HL-60 (cell line): ENCODE measurements at places on chromosomes 12 and 14.
A peak's percentile ranks its signal among the peaks of the same experiment; 100 is the strongest.

- DNase-seq, result peak; percentile 78
These were observed 1.1 kb downstream of the MIS18BP1 start for GRCh38 chr14:45251912-45252311.

GRCh38 chr14:102437997-102438915 is 71.3 kb downstream of the ANKRD9 start:
- DNase-seq, result peak; percentile 59

GRCh38 chr12:118781692-118782091 is 199.6 kb upstream of the SRRM4 start:
- DNase-seq, result no peak

DNA sequence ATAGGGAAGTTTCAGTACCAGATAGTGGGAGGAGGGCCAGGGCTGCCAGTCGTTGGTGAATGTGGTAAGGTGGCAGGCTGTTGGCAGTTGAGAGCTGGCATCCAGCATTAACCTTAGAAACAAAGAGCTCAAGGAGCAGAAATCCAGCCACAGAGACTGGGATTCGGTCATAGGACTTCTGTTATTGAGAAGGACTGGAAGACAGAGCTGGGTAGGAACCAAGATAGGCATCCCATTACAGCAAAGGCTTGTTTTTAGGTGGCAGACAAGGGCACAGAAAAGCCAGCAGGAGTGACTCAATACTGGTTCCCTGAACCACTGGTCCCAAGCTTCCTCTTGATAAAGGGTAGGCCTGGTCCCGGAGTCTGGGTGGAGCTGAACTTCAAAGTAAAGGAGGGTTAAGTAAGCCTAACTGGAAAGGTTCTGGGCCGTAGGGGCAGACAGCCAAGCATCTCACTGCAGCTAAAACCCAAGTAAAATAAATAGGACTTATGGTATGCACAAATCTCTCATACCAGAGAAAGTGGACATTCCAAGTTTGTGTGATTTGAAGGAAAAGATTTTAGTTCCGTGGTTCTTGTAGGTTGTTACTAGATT is 147.9 kb downstream of the ETV6 start:
- peak; percentile 87 for DNase-seq

GRCh38 chr12:1691123-1692007 is 495 bp downstream of the ADIPOR2 start:
- peak; percentile 31 for DNase-seq

DNA sequence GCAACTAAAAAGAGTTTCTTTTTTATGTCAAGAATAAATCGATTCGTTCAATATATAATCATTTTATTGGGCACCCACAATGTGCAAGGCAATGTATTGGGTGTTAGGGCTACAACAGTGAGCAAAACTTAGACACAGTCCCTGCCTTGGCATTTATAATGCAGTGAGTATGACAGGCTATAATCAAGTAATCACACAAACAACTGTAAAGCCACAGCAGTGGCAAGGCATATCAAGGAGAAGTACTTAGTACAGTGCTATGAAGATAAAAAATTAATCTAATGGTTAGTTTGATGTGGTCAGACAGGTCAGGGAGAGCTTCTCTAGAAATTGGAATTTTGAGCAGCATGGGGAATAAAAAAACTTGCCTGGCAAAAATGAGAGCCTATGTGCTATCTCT is 39.5 kb upstream of the OTOGL start:
- no peak for DNase-seq

GRCh38 chr14:102857444-102857843 is 65.0 kb upstream of the AMN start:
- no peak for DNase-seq

DNA sequence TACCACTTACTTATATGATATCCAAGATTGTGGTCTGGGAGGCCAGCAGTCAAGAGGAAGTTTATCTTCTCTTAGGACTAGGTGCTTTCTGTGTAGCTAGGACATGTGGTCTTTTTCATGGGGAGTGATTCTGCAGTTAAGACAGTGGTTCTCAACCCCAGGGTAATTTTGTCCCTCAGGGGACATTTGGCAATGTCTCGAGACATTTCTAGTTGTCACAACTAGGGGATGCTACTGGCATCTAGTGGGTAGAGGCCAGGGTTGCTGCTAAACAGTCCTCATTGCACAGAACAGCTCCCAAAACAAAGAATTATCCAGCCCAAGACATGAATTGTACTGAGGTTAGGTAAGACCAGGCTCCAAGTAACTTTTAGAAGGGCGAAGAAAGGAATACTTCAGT is 20.0 kb downstream of the AMDHD1 start:
- DNase-seq, result no peak

- DNase-seq, result no peak
These were observed 136.5 kb upstream of the DNM1L start for GRCh38 chr12:32542428-32543229.

DNA sequence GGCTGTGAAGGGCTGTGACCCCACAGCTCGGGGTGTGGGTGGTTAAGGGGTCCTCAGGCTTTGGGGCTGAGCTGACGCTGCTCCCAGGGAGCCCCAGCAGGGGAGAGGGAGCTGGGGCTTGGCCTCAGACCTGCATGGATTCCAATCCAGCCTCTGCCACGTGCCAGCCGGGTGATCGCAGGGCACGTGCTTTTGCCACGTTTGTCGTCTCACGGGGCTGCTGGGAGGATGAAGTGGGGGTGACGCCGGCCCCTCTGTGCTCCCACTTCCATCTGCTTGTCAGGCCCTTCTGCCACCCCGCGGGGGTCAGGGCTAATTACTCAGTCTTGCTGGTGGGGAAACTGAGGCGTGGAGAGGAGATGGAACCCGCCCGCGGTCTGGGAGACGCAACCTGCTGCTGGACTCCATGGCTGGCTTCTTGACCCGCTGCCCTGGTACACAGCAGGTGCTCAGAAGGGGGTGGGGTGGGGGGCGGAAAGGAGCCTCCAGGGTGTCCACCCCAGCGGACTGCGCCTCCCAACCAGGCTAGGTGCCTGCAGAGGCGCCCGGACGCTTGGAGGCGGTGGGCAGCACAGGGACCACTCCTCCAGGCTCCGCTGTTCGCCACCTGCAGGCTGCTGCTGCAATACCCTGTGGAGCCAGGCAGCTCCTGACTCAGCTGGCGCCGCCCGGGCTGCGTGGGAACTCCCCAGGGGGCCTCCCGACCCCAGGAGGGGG is 36.4 kb upstream of the PRIMA1 start:
- DNase-seq, result no peak

- no peak for DNase-seq
These were observed 175.9 kb upstream of the RBM19 start for GRCh38 chr12:114141921-114142564.

DNA sequence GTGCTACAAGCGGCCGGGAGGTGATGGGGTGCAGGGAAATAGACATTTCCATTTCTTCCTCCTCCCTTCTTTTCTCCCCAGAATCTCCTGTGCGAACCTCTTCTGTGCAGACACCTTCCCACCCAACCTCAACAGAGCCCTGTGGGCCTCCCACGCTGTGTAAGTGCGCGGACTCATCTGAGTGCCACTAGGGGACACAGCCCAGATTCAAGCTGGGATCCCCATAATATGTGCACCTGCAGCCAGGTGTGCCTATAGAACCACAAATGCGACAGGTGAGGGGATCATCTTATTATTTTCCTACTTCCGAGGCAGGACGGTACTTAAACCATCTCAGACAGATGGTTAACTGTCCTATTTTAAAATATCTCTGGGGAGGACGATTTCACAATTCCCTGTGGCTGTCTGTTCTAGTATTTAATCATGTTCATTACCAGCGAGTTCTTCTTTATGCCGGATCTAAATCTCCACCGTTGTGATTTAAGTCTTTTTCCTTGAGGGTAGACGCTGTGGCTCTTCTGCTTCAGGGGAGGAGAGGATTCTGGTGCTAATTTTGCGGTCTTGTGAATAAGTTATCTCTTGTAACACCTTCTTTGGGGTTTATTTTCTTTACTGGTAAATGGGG is 17.2 kb upstream of the CACNA1C start:
- no peak for DNase-seq

- DNase-seq, result no peak
These were observed 35.2 kb downstream of the PRIMA1 start for GRCh38 chr14:93752980-93753561.

GRCh38 chr14:102779084-102779462 is 1.8 kb downstream of the TRAF3 start:
- no peak for DNase-seq

DNA sequence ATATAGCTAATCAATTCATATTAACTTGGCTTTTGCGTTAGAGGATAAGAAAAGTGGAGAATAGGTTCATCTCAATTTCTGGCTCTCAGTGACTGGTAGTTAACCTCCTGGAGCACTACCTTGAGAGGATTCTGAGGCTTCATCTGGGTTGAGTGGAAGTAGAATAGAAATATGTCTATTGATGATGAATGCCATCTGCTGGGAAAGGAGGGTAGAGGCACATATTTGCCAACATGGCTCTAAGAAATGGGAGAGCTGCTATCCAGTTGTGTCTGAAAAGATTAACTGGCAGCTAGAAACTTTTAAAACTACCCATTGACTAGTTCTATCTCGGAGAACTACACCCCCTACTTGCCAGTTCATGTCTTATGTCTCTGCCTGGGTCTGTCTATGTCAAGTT is 530.1 kb downstream of the NRXN3 start:
- no peak for DNase-seq

DNA sequence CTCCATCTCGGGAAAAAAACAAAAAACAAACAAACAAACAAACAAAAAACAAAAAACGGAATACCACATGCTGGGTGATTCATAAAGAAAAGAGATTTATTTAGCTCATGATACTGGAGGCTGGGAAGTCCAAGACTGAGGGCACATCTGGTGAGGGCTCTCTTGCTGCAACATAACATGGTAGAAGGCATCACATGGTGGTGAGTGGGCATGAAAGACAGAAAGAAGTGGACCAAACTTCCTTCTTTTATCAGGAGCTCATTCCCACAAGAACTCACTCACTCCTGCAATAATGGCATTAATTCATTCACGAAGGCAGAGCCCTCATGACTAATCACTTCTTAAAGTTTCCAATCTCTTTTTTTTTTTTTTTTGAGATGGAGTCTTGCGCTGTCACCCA is 8.0 kb upstream of the LGMN start:
- no peak for DNase-seq

GRCh38 chr12:44155358-44155757 is 319.5 kb downstream of the TMEM117 start:
- no peak for DNase-seq

DNA sequence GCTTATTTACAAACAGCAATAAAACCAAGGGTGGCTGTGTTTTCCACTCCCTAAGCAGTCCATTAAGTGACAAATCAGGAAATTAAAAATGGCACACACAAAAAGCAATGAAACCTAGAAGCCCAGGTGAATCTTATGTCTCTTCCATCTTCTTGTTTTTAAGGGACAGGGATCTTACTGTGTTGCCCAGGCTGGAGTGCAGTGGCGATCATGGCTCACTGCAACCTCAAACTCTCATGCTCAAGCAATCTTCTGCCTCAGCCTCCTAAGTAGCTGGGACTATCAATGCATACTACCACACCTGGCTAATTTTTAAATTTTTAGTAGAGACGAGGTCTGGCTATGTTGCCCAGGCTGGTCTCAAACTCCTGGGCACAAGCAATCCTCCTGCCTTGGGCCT is 52.4 kb upstream of the CERS5 start:
- DNase-seq, result no peak

GRCh38 chr12:109912855-109913321 is 12.8 kb downstream of the TCHP start:
- no peak for DNase-seq

DNA sequence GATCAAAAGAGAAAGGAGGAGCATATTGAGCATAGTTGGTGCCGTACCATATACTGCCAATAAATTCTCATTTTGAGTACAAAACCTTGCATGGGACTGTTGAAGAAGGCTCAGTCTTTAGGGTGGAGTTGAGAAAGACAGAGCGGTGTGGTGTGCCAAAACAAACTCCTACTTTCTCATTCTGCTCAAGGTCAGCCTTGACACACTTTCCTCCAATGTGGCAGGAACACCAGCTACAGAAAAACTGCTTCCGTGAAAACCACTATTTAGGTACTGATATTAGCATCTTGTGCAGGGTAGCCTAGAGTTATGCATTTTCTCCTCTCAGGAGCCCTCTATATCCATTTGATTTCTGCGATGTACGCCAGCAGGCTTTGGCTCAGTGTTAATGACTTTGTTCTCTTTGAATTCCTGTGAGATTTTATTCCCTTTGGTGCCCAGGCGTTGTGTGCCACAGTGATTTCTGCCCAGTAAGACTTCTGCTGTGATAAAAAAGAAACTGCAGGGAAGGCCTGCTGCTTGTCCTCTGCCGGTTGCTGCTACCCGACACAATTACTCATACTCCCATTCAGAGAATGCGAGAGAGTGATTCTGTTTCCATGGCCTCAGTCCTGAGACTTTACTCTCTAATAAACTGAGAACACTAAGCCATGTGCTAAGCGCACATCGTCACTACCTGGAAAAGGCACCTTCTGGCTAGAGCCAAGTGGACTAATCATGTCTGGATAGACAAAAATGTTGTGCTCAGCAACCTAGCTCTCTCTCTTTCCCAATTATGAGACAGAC is 88.3 kb upstream of the MDM1 start:
- no peak for DNase-seq

DNA sequence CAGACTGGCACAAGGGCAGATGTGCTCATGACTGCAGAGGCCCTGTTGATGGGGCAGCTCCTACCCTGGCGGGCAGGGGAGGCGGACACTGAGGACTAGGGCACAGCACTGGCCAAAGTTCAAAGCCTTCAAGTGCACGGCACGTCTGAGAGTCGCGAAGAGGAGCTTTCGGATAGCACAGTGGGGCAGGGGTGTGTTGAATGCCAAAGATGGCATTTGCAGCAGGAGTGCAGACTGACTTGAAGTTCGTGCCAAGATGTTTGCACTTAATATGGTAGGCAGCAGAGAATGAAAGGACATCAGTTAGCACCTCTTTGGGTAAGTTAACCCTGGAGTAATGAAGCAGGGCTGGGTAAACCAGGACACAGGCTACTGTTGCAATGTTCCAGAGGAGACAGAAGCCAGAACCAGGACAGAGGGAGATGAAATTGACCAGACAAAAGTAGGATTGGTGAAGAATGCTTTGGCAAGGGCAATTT is 6.7 kb upstream of the EML1 start:
- no peak for DNase-seq

GRCh38 chr12:48037267-48037915 is 33.1 kb upstream of the COL2A1 start:
- DNase-seq, result no peak

GRCh38 chr14:99418242-99418641 is 62.4 kb downstream of the SETD3 start:
- no peak for DNase-seq

DNA sequence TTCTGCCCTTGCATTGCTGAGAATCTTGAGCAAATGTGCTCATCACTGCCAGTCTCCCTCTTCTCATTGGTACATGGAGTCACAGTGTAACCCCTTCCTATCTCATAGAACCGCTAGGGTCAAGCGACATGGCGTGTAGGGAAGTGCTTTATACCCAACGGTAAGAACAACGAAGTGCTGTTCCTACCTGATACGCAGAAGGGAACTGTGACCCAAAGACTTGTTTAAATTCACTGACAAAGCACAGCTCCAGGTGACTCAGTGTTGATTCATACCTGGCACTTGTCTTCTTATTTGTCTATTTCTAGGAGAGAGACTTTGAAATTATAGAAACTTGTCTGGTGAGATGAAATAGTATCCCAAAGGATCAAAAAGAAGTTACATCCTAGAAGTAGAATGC is 53.7 kb downstream of the FBXL14 start:
- DNase-seq, result no peak

- no peak for DNase-seq
These were observed 522.3 kb downstream of the MED13L start for GRCh38 chr12:115755061-115755724.
